ENCODE measurements at places on chromosomes 6 and 20.

DNA sequence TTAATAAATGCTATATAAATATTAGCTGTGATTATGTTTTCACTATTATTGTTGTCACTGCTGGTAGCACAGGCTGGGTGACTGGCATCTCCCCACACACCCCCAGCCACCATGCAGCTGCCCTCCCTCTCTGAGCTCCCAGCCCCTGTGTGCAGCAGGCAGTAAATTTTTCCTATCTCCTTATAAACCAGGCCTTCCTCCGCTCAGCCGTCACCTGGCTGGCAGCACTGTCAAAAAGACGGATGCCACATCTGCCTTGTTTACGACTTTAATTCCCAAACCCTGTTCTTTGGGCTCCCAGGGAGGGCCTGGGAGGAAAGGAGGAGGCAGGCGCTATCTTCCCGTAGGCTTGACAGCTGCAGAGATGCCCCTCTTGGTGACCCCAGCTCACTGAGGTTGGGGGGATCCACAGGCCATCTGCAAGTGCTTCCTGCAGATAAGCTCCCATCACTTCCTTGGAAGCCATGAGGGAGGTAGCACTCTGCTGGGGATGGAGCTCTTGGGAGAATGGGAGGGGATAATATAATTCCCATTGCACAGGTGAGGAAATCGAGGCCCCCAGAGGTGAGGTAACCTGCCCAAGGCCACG is 94.5 kb downstream of the GRM4 start:
- DNase-seq, result peak; percentile 42

GRCh38 chr6:107821591-107821990 is 2.5 kb downstream of the SCML4 start:
- no peak for DNase-seq

- DNase-seq, result no peak
These were observed 12.8 kb downstream of the NT5E start for GRCh38 chr6:85462673-85463072.

- DNase-seq, result no peak
These were observed 9.5 kb upstream of the PAQR8 start for GRCh38 chr6:52352239-52353018.

DNA sequence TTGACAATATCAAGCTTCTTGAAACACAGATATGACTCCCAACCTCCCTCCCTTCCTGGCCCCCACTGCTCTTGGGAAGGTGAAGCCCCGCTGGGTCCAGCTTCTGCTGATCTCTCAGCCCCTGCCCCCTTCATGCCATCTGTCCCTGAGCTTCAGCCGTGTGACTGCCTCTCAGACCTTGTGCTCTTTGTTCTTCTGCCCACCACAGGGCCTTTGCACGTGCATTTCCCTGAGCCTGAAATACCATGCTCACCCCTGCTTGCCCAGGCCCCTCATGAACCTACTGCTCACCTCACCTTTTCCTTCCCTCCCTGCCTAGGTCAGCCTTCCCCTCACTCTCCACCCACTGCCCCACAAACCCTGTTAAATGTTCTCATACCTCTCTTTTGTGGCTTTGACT is 241.7 kb upstream of the PMEPA1 start:
- DNase-seq, result no peak

DNA sequence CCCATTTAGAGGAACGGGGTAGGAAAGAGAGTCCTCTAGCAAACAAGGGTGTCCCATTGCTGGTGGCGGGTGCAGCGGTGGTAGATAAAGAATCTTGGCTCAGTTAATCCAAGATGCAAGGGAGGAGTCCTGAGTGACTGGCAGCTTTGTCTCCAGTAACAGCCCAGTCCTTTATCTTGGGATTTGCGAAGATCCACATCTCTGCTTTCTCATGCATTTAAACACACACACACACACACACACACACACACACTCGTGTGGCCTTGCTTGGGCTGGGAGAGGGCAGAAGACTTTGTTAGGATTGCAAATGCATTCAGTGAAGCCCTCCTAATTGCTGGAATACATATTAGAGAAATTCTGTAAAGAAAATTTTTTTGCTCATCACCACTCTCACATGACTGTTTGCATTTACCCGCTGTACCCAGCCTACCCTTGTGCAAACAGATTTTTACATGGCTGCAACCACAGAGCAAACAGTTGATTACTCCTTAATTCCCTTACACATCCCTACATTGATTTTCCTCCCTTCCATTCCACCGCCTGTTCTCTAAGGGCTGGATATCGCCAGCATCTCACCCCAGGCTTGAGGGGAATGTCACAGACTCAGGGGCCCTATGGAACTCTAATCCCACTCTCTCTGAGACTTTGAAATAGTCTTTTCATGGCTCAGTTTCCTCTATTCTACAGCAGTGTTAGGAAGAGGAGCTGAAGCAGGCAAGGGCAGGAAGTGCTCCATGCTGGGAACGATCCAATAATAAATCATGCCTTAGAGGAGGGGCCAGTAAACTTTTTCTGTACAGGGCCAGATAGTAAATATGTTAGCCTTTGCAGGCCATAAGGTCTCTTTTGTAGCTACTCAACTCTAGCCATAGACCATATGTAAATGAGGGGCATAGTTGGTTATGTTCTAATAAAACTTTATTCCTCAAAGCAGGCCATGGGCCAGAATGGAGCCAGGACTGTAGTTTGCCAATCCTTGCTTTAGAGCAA is 3.5 kb downstream of the C6orf132 start:
- DNase-seq, result no peak

DNA sequence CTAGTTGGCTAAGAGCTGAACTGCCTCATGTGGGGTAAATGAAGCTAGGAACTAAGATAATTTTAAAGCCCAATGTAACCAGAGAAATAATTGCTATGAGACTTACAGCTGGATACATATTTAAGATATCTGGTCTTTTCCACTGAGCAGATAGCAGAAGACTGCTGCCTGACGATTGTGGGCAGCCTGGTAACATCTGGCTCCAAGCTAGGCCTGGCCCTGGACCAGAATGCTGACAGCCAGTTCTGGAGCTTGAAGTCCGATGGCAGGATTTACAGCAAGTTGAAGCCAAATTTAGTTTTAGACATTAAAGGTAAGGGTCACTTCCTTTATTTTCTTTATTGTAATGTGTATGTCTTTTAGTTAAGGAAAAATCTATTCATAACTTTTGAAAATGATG is 65.7 kb downstream of the RTN4IP1 start:
- DNase-seq, result no peak

- DNase-seq, result no peak
These were observed 98.6 kb downstream of the RFX6 start for GRCh38 chr6:116975600-116975999.
